ENCODE measurements at places on chromosomes 1 and 21.
A peak's percentile ranks its signal among the peaks of the same experiment; 100 is the strongest.

- no peak for DNase-seq
- peaks cover 13% of the 10 kb centered on the region for H3K36me3 ChIP-seq
- peaks cover 9% of the 10 kb centered on the region for H3K4me1 ChIP-seq
Measured at GRCh38 chr1:56526571-56527174, 52.7 kb downstream of the PLPP3 start.

GRCh38 chr1:9165396-9165795, 36.5 kb upstream of the GPR157 start:
- no peak overlapping the region for H3K27ac ChIP-seq
- H3K4me1 ChIP-seq: peaks cover 25% of the 10 kb centered on the region

DNA sequence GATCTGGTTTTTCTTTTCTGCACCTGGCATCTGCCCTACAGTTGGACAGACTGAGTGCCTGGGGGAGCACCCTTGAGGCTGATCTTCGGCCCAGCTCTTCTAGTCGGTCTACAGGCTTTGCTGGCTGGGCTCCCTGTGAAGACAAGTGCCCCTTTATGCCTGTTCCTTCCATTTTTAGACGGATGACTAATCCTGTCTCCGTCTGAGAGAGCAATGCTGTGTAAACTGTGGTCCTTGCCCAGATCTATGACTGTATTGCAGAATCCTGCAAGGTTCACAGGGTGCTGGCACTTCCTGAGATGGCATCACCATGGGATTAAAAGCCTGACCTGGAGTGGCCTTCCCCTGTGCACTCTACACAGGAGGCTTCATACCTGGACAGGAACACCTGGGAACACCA, 47.6 kb upstream of the SAMD13 start:
- peak; percentile 94 for DNase-seq
- H3K36me3 ChIP-seq: no peaks in the 10 kb centered on the region
- H3K4me1 ChIP-seq: no peaks in the 10 kb centered on the region
- H3K27me3 ChIP-seq: no peaks in the 10 kb centered on the region
- no peak overlapping the region for H3K27ac ChIP-seq

- no peaks in the 10 kb centered on the region for H3K4me1 ChIP-seq
- H3K4me3 ChIP-seq: no peak overlapping the region
- no peak for DNase-seq
- H3K36me3 ChIP-seq: peaks cover 14% of the 10 kb centered on the region
- H3K27me3 ChIP-seq: no peaks in the 10 kb centered on the region
Measured at GRCh38 chr1:3633344-3634058, 8.7 kb downstream of the TPRG1L start.

- no peaks in the 10 kb centered on the region for H3K36me3 ChIP-seq
- H3K4me3 ChIP-seq: no peak overlapping the region
- H3K27ac ChIP-seq: no peak overlapping the region
- DNase-seq: no peak
- peaks cover 2% of the 10 kb centered on the region for H3K27me3 ChIP-seq
Measured at GRCh38 chr1:109909561-109909960, 1.1 kb upstream of the CSF1 start.

DNA sequence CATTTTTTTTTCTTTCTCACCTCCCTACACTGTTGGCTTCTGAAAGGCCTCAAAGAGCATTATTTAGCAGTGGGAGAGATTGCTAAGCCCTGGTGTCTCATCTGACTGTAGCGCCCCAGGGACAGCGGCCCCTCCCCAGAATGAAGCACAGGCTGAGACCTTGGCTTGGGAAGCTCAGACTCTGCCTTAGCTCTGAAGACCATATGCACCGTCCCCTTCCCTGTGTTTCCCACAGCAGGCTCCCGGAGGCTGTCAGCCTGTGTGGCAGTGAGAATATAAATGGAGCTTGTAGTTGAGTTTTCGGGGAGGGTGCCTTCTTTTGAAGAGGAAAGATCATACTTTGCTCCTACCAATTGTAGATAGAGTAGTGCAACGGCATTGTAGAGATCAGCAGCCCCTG, 25.3 kb downstream of the SMYD2 start:
- DNase-seq: no peak
- peaks cover 3% of the 10 kb centered on the region for H3K4me1 ChIP-seq
- H3K27ac ChIP-seq: no peak overlapping the region
- no peaks in the 10 kb centered on the region for H3K27me3 ChIP-seq

GRCh38 chr1:116987256-116987555, 14.4 kb upstream of the CD101 start:
- no peaks in the 10 kb centered on the region for H3K27me3 ChIP-seq
- H3K4me3 ChIP-seq: no peak overlapping the region
- no peak overlapping the region for H3K27ac ChIP-seq
- H3K4me1 ChIP-seq: peaks cover 2% of the 10 kb centered on the region
- H3K36me3 ChIP-seq: no peaks in the 10 kb centered on the region

- no peak overlapping the region for H3K27ac ChIP-seq
- H3K36me3 ChIP-seq: no peaks in the 10 kb centered on the region
- H3K27me3 ChIP-seq: no peaks in the 10 kb centered on the region
- H3K4me3 ChIP-seq: no peak overlapping the region
- H3K4me1 ChIP-seq: no peaks in the 10 kb centered on the region
- no peak for DNase-seq
Measured at GRCh38 chr1:165138960-165139359, 217.6 kb downstream of the LMX1A start.

DNA sequence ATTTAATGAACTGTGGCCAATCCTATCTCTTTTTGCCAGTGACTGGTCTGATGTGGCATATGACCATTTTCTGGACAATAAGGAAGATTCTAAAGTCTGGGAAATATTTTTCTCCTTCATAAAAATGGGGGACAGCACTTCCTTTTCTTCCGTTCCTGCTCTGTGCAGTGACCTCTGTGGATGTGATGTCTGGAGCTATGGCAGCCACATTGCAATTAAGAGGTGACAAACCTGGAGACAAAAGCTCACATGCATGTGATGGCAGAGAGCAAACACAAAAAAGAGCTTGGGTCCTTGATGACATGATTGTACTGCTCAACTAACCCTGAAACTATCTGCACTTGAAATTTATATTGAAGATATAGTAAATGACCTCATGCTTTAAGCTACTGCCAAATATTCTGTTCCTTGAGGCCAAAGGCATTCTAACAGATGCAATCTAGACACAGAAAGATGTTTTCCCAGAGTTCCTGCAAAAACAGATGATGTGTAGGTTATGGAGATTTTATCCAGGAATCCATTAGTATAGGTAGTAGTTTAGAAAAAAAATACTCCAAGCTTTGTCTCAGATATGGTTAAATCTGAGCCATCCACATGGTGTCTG, 2.2 kb upstream of the MAGI3 start:
- H3K27ac ChIP-seq: no peak overlapping the region
- H3K27me3 ChIP-seq: no peaks in the 10 kb centered on the region
- peaks cover 6% of the 10 kb centered on the region for H3K4me1 ChIP-seq
- no peaks in the 10 kb centered on the region for H3K36me3 ChIP-seq

GRCh38 chr1:83954166-83954823, 44.6 kb downstream of the TTLL7 start:
- no peak for DNase-seq
- H3K4me3 ChIP-seq: no peak overlapping the region
- H3K27me3 ChIP-seq: no peaks in the 10 kb centered on the region
- no peaks in the 10 kb centered on the region for H3K4me1 ChIP-seq
- H3K36me3 ChIP-seq: no peaks in the 10 kb centered on the region

GRCh38 chr1:2425892-2426291, 13.5 kb upstream of the PEX10 start:
- no peak overlapping the region for H3K4me3 ChIP-seq
- no peak for DNase-seq
- H3K4me1 ChIP-seq: no peaks in the 10 kb centered on the region
- H3K27me3 ChIP-seq: peaks cover 3% of the 10 kb centered on the region
- no peaks in the 10 kb centered on the region for H3K36me3 ChIP-seq

DNA sequence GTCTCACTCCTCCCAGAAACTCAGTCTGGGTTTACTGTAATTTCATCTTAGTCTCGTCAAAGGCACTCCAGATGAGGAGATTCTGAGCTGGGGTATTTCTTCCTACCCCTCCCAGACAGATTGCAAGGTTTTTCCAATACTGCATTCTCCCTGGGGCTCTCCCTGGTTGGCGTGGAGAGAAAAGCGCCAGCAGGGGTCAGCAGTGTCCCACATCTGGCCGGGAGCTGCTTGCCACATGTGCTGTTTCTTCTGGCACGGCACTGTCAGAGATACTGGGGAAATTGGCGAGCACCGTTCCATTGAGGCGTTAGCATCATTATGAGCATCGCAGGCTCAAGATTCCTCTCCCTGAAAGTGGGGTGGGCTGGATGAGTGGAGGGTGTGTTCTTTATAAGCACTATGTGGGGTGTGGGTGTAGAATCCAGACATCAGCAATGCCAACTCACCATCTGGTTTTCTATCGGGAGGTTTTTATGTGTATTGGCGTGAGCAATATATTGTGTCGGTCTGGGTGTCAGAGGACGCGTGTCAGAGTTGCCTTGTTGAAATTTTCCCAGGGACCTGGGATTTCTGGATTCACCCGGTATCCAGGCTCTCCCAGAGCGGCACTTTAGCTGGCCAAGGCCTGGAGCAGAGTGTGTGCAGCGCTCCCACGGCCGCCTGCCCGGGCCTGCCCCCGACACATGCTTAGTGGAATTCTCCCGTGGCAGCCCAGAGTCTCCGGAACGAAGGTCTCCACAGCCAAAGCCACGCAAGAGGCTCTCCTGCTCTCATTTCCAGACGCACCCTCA, 8.0 kb upstream of the NAV1 start:
- peak overlapping the region; percentile 15 for H3K27ac ChIP-seq
- peaks cover 27% of the 10 kb centered on the region for H3K4me1 ChIP-seq
- no peaks in the 10 kb centered on the region for H3K36me3 ChIP-seq
- DNase-seq: peak; percentile 82
- H3K27me3 ChIP-seq: no peaks in the 10 kb centered on the region

DNA sequence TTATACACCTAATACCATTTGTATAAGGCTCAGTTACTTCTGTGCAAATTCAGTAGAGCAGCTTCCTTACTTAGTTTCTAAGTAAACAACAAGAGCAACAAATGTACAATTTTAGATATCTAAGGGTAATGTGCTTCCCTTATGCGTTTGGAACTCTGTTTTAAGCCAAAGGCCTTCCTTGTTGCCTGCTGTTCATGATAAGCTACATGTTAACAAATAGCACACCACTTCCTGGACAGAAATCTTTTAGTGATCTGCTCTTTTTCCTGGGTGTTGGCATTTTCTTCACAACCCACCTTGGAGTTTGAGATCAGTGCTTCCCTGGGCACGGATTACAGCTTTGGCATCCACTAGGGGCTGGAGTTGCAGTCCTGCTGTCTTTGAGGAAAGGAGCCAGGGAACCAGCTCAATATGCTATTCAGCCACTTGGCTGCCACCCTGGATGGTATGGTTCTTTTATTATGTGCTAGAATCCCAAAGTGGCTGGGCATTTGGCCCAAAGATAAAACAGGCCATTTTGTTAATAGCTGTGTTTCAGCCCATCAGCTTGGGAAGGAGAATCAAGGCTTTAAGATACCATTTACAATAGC, 55.6 kb upstream of the ADAR start:
- DNase-seq: no peak
- no peaks in the 10 kb centered on the region for H3K4me1 ChIP-seq
- no peak overlapping the region for H3K4me3 ChIP-seq
- H3K36me3 ChIP-seq: no peaks in the 10 kb centered on the region

- H3K36me3 ChIP-seq: no peaks in the 10 kb centered on the region
- H3K4me1 ChIP-seq: no peaks in the 10 kb centered on the region
- peaks cover 2% of the 10 kb centered on the region for H3K27me3 ChIP-seq
- no peak for DNase-seq
Measured at GRCh38 chr1:67261680-67262079, 46.0 kb upstream of the IL12RB2 start.

DNA sequence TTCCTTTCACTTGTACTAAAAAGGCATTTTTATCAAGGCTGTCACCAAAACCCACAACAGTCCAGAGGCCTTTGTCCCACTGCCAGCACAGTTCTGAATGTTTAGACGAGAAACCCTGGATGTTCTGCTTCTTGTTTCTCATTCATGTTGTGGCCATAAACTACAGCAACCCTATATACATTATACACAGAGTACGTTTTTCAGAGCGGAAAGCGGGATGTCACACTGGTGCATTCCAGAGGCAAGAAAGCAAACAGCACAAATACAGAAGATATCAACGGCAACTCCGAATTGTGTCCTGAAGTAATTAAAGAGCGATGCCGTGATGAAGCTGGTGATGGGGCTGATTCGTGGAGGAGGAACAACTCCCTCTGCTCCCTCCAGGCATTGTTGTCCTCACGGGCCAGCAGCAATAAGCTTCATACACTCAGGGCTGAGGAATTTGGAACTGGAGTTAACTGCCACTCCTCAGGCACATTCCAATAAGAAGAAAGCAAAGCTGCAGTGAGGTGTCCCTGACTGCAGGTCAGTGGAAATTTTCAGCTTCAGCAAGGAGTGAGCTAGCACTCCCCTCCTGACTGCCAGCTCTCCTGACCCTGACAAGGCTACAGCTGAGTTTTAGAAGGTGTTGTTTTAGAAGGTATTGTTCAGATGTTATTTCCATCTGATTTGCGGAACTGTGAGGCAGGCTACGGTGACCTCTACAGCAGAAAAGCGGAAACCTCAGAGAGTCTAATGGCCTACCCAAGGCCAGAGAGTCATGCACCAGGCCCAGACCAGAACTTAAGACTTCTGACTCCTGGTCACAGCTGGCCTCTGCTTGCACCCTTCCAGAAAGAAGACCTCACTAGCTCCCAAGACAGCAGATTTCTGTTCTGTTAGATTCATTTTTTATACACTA, 149.0 kb downstream of the TGFBR3 start:
- DNase-seq: peak; percentile 79
- peak overlapping the region; percentile 72 for H3K27ac ChIP-seq
- H3K4me1 ChIP-seq: peaks cover 27% of the 10 kb centered on the region
- no peak overlapping the region for H3K4me3 ChIP-seq
- no peaks in the 10 kb centered on the region for H3K27me3 ChIP-seq

GRCh38 chr1:87632232-87632631, 303.6 kb downstream of the LMO4 start:
- no peaks in the 10 kb centered on the region for H3K27me3 ChIP-seq
- no peak overlapping the region for H3K27ac ChIP-seq
- DNase-seq: no peak
- H3K4me3 ChIP-seq: no peak overlapping the region
- H3K36me3 ChIP-seq: no peaks in the 10 kb centered on the region
- H3K4me1 ChIP-seq: no peaks in the 10 kb centered on the region

DNA sequence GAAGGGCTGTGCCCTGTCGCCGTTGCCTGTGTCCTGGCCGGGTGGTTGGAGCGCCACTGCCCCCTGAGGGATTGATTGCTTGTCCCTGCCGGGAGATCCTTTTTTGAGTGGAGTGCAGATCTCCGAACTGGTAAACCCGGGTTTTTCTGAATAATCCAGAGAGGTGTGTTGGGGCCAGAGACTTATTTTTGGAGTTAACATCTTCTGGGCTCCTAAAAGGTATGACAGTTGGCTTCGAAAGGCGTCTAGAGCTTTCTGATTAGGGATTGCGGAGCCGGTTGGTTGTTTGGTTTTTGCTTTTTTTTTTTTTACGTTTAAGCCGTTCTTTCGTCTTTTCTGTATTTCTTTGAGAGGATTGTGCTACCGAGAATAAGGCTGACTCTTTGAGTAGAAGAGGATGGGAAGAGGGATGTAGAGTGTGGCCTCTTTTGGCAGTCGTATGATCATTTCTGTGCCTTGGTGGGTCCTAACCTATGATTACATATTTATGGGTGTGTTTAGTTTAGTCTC, 756 bp downstream of the RLF start:
- peaks cover 5% of the 10 kb centered on the region for H3K27me3 ChIP-seq
- peaks cover 4% of the 10 kb centered on the region for H3K4me1 ChIP-seq
- no peak for DNase-seq
- H3K4me3 ChIP-seq: peak overlapping the region; percentile 95

GRCh38 chr1:151540021-151540981, at the start of gene TUFT1:
TUFT1 (plus strand) TSS chr1:151540309; CDS start chr1:151540367, 58 bp downstream.
- peak; percentile 92 for DNase-seq
- no peaks in the 10 kb centered on the region for H3K27me3 ChIP-seq
- peak within 1 kb of the TSS; percentile 70 for H3K4me3 ChIP-seq

Data from fibroblast of lung (primary cell).